Activated CD4-positive, alpha-beta T cell treated with anti-CD3 and anti-CD28 coated beads for 36 hours (primary cell): ENCODE measurements at places on chromosomes 2 and 18.

GRCh38 chr2:193894081-193894480 lies 1699.3 kb upstream of the TMEFF2 start:
- DNase-seq = no peak

DNA sequence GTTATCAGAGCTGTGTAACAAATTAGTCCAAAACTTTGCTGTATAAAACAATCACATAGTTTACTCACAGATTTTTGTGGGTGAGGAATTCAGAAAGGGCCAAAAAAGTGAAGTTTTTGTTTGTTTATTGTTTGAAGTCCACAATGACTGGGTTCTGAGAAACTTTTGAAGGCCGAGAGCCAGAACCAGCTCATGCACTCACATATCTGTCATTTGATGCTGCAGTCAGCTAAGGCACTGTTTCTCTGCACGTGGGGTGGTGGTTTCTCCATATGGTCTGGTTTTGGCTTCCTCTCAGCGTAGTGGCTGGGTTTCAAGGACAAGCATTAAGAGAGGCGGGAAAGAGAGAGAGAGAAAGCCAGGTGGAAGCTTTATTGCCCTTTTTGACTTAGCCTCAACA lies 131.8 kb downstream of the TWIST2 start:
- DNase-seq = no peak

DNA sequence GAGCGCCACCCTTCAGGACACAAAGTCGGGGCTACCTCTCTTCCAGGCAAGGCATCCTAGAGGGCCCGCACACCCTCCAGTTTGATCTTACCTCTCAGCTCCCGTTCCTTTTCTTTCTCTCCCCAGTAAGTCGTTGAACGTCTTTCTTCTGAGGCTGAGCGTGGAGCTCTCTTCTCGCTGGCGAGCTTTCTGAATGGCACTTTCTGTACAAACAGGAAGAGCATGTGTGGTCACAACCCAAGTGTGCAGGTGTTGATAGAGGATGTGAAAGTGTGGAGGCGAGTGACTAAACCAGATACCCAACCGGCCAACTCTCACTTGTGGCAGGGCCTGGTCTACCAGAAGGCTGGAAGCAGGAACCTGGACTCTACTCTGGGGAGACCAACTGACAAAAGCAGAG lies at the start of gene AFF3:
Gene AFF3, minus strand, starts transcription at position 198 of the 400 bp plus-strand sequence. CDS start 38,136 bp downstream, outside the sequence.
- peak; percentile 79 for DNase-seq

DNA sequence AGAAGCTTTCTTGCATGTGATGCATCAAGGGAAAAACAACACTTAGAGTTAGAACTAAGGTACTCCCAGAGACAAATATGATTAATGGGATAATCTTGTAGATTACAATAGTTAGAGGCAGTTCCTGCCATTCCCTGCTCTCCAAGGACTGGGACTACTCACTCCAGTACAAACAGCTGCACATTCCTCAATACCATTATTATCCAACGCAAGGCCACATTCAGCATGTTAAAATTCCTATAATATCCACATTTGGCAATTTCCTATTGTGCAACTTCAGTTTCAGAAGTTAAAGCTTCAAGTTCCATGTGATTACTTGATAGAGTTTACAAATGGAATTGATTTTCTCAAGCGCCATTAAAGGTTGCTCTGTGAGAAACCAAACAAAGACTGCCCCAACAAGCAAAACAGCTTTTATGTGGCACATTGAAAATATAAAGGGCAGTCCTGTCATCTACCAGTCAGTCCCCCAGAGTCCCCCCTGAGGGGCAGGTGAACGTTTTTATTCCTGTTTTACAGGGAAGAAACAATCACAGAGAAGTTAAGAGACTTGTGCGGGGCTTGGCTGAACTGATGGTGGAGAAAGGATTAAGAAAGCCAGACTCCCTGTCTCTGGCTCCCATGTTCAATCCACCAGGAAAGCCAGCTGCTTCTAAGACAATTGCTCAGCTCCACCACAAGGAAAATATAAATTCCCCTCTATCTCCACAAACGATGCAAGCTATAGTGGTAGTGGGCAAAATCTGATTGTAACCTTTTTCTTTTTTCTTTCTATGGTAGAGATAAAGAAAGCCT lies 72.6 kb downstream of the TXNL1 start:
- DNase-seq = no peak

DNA sequence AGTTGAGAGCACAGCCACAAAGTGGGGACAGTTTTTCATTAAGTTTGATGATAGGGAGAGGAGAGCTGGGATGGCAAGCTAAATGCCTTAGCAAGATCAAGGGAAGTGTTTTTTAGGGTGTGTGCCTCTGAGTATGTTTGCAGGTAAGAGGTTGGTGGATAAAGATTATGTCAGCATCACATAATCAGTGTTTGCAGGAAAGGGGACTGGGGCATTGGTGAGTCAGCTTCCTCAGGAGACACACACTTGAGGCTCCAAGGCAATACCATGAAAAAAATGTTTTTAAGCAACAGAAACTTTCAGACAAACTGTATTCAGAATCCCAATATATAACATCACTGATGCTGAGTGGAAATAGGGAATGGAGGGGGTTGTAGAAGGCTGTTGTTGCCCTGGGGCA lies 25.4 kb upstream of the DTNB start:
- DNase-seq = peak; percentile 24

DNA sequence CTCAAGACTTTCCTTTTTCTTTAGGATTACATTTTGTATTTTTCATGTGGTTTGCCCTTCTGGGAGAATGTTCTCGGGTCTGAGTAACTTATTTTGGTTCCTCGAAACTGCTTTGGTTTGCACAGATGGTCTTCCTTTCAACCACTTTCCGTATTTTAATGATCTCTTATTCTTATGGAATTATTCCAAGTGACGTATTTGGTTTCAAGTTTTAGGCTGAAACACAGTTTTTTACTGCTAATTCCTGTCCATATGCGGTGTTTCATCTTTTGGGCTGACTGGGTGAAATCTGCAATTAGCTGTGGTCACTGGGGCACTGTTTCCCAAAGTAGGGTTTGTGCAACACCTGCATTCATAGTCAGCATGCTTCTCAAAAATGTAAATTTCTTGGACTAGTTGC lies 122.7 kb downstream of the CAPN13 start:
- DNase-seq = no peak

DNA sequence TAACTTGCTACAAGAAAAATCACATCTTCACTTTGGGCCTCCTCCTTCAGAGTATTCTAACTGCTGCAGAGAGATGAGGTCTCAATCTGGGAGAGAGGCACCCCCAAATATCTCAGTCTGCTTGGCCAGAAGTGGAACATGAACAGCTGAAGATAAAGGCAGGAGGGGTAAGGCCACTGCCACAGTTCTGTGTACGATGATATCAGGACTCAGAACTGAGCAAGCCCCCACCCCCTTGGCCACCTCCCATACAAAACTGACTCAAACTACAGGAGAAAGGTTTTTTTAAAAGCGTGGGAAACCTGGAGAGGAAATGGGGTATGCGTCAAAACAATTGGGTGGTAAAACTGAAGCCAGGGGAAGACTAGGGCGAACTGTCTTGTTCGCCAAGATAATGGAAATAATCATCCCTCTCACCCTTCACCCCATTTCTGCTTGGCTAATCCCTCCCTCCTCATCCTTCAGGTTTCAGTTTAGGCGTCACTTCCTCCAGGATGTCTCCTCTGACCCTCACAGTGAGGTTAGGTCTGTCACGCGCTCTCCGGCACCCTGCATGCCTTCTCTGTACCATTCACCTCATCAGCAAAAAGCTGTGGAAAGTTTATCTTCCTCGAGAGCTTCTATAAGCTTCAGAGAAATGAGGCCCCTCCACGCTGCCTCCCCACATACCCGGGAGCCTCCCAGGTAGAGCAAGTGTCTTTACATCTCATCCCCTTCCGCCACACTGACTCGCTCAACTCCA lies 64.4 kb downstream of the SFXN5 start:
- no peak for DNase-seq
